CD8-positive, alpha-beta memory T cell (primary cell): ENCODE measurements at places on chromosomes 2 and 18. TPM values are rescaled to one million over a fixed set of nuclear protein-coding genes. Genes with fewer than 3 reads are reported as not detected.

TMEM178A gene
- total RNA-seq: not detected

TUBA4B gene
- total RNA-seq: not detected

CFAP221 gene
- total RNA-seq: not detected

TRIM43 gene
- total RNA-seq: not detected

- DNase-seq: no peak
Measured at GRCh38 chr2:28683100-28683706, 68.4 kb upstream of the PPP1CB start.

- no peak for DNase-seq
Measured at GRCh38 chr2:2452961-2453360, 121.9 kb upstream of the MYT1L start.

GRCh38 chr18:58490238-58490637 is 138.7 kb downstream of the ALPK2 start:
- no peak for DNase-seq

- no peak for DNase-seq
Measured at GRCh38 chr2:43848214-43848613, 9.4 kb downstream of the ABCG8 start.

DNA sequence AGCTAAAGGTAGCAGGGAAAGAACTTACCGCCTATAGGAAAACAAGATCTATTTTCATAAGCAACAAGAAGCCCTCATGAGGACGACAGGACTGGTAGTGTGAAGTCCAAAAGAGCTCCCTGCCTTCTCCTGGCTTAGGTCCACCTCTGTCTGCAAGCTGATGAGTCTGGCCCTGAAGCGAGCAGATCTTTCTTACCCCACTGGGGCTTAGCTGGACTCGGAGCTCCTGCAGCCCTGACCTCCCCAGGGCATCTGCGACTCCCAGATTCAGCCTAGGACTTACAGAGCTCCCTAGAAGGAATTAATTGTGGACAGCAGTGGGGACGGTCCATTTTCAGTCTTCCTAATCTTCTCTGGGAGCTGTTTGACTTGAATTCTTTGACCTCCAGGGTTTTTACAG is 53.7 kb downstream of the MCFD2 start:
- DNase-seq: no peak

DNA sequence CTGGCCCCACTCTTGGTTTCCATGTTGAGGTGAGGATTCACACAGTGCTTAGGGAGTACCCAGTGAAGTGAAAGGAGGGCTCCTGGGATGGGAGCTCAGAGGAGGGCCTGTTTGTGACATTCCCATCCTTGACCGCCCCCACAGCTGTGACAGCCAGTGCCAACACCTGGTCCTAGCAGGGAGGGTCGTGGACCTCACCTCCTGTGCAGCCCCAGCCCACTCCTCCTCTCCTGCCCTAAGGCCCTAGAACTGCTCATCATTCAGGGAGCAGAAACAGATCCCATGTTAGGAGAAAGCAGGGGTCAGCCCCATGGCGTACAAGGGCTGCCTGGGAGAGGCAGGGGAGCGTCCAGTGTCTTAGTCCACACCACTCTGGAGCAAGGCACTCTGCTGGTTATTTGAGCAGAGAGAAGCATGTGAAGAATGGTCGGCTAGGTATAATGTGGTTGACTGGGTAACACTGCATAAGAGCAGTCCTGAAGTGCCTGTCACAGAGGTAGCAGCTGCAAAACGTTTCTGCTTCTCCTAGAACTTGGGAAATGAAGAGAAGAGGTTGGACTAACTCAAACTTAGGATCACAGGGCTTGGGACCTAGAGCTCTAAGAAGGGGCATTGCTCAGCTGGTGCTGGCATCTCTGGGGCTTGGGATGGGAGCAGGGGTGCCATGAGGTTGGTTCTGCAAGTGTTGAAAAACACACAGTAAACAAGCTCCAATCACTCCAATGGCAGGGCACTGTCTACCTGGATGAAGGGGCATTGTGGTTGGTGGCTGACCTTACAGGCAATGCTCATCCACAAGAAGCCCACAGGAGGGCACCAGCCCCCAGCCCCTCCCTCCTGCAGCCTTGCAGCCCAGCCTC is 55.6 kb downstream of the FAM168B start:
- DNase-seq: no peak
